ENCODE measurements at places on chromosomes 7 and 10.

DNA sequence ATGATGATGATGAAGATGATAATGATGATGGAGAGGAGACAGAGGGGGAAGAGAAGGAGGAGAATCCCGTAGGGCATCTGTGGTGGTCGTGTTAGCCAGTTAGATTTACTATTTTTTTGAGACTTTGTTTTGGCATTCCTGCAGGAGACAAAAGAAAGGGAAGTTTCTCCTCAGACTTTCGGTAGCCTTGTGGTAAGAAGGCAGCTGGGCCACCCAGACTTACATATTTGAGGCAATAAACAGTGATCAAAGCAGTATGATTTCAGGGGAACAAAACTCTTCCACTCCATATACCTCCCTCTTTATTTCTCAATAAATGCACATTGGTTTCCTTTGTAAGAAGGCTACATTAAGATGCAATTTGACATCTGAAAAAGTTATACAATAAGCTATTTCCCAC is 32.4 kb upstream of the BICC1 start:
- DNase-seq, result no peak

DNA sequence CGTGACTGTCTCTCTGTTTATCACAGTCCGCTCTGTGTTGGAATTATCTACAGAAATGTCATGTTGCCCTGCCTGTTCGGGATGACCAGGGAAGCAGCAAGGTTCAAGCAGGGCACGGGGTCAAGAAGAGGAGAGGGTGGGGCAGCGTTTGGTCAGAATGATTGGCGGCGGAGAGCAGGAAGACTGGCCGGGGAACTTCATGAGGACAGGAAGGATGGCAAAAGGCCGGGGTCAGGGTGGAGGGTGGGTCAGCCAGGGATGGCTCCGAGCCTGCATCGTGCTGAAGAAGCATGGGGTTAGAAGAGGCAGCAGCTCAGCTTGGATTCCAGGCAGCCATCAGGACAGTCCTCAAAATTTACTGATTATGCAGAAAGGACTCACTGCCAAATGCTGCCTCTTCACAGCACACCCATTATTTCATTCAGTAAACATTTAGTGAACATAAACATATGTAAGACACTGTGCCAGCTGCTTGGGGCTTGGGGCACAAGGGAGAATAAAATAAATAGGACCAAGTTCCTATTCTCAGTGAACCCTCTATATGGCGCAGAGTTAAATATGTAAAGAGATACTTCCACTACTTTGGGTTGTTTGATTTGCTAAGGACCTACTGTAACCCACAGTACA is 42.8 kb downstream of the WNT2 start:
- no peak for DNase-seq

GRCh38 chr7:122463631-122464030 is 159.1 kb upstream of the FEZF1 start:
- DNase-seq, result no peak

DNA sequence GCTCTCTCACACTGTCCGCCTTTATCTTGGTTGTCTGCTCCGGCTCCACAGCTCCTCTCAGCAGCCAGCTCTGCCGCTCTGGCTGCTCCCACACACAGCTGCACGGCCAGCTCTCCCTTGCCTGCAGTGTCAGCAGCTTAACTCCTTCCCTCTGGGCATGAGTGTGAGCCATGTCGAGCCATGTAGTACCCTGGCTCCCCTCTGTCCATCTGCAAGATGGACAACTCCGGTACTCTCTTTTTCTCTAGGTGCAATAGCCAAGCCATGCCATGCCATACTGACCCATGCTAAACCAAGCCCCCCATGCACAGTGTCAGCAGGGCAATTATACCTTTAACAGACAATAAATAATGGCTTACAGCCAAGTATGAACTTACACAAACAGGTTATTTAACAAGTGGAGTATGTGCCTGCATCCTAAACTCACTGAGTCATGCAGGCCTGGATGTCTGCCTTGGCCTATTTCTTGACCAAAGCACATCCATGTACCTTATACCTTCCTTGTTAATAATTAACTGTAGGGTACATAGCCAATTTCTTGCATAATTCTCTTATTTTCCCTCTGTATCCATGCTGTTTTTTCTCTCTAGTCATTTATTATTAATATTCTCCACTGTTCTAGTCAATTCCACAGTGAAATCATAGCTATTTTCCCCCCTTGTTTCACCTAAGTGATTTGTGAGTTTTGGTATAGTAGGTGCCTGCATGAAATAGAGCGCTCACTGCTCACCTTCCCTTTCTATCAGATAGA is 170.9 kb downstream of the CDK14 start:
- DNase-seq, result no peak

DNA sequence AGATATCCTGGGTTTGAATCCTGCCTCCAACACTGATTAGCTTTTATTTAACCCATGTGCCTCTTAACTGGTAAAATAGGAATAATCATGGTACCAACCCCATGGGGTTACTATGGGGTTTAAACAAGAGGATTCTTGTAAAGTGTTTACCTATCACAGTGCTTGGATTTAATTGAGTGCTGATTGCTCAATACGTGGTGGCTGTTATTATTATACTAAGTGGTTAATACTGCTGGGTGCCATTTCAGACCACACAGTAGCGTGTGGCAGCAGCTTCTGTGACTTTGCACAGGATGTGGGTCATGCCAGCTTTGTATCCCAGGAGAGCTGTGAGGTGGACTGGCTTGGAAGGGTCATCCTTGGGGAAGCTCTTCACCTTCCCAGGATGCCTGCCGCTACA is 177.2 kb downstream of the SEC23IP start:
- no peak for DNase-seq

GRCh38 chr7:30224511-30225062 is 59.8 kb upstream of the ZNRF2 start:
- no peak for DNase-seq

- DNase-seq, result peak; percentile 13
These were observed 127.1 kb downstream of the CREB5 start for GRCh38 chr7:28539289-28539981.

DNA sequence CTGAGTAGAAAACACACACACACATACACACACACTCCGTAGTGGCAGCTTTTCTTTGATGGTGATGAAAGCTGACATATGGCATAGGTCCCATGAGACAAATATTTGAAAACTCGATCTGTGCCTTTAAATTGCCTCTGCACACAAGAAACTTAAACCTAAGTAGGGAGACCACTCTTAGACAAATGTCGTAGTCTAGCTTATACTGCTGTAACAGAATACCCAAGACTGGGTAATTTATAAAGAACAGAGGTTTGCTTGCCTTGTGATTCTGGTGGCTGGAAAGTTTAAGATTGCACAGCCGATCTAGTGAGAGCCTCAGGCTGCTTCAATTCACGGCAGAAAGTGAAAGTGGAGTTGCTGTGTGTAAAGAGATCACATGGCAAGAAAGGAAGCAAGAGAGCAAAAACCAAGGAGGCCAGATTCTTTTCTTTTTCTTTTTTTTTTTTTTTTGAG is 489.4 kb upstream of the SORCS1 start:
- no peak for DNase-seq

GRCh38 chr7:156735851-156736250 is 95.3 kb downstream of the RNF32 start:
- no peak for DNase-seq

DNA sequence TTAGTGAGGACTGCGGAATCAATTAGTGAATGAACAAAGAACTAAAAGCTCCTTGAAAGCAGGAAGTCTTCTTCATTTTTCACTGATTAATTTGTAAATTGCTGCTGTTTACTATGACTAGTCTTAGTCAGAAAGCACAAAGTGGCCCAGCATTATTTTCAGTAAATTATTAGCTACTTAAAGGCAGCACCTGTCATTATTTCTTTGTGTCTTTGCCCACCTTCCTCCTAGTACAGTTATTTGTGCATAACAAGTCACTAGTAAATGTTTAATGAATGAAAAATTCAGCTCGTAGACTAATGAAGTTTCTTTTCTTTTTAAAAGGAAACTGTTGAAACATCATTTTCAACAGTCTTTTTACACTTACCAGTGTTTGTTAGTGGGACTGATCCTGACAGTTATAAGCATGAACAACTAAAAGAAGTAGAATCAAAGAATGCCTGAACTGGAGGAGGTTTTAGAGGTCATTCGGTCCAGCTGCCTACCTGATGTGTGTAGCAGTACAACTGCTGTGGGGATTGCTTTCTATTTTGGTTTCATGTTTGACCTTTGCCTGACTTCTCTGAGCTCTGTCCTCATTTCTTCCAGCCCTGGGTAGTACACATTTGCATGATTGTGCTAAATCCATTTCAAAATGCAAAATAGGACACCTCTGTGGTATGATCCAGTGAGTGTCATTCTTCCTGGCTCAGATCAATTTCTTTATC is 140.0 kb upstream of the PHYHIPL start:
- no peak for DNase-seq

GRCh38 chr10:78927257-78927995 is 141.3 kb upstream of the ZMIZ1 start:
- DNase-seq, result no peak

DNA sequence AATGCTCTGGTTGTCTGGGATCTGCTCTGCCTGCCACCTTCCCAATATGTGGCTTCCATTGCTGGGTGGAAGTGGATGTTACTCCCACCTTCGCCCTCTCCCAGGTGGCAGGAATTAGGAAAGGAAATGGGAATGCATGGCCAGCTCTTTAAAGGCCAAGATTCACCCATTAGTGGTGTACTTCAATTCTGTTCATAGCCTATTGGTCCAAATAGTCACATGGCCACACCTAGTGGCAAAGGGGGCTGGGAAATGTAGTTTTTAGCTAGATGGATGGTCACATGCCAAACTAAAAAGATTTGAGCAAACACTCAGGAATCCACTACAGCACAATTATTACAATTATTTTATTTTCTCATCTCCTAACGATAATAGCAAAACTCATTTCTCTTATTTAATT is 135.1 kb downstream of the NPY start:
- no peak for DNase-seq

- no peak for DNase-seq
These were observed 82.5 kb upstream of the CREB5 start for GRCh38 chr7:28329661-28330363.

DNA sequence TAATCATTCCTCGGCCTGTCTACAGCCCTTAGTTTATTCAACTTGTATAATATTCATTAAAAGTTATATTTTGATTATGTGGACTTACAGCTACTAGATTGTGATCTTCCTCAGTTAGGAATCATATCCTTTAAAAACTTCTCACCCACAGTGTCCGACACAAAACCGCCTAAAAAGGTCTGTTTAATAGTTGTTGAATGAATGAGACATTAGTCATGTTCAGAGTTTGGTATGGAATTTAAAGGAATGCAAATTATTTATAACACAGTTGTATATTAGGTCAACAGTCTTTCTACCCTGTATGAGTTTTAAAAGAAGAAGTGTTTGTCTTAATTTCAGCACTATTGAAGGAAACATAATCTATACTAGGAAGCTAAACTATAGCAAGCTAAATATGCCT is 390.0 kb downstream of the ARL4A start:
- no peak for DNase-seq

DNA sequence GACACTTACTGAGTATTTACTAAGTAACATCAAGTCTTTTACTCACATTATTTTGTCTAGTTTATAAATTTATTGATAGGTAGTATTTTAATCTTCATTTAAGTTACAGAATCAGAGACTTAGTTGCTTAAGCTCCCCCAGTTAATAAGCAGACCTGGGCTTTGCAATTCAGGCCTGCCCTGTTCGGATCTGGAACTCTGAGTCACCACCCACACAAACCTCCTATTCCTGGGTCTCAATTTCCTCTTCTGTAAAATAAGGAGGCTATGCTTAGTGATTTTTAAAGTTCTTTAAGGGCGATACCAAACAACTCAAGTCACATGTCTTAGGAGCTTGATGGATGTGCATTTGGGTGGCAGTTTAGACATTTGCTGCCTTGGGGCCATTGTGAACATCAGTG is 3.5 kb upstream of the MGAM start:
- no peak for DNase-seq

- no peak for DNase-seq
These were observed 17.6 kb upstream of the SFR1 start for GRCh38 chr10:104104418-104104817.

DNA sequence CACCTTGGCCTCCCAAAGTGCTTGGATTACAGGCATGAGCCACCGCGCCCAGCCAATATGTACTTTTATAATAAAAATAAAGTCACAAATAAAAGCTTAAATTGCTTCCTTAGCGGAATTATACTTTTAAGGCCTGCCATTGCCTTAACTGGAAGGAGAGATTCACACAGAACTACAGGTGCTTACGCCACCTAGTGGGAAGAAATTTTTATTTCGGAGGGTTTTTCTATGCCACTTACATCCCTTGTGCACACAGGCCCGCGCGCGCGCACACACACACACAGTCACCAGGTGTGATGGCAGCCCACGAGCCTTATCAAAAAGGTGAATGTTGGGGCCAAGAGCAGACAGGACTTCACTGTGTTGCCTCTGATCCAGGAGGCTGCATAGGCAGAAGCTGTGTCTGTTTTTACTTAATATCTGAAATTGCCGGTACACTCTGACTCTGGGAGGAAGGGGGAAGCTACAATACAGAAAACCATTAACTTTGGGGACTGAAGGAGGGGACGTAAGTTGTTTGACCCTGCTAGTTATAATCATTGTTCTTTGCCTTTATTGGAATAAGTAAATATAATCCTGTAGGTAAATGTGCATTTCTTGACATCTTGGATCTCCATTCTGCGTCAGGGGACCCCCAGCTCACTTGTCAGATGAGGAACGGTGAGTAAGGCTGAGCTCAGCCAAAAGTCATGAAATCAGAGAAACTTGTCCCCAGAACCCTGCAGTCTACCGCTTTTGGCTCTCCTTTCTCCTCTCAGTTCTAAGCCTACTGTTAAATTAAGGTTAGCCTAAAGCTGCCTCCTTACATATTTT is 87.1 kb downstream of the SLC16A9 start:
- no peak for DNase-seq

Measured in GM12892 (cell line).